Stimulated activated CD4-positive, alpha-beta T cell treated with anti-CD3 and anti-CD28 coated beads, Interleukin-12 subunit alpha, Interleukin-12 subunit beta, amount 100 ng/mL, for 4 hours (primary cell): ENCODE measurements at places on chromosomes 5 and 9.

GRCh38 chr5:59856358-59856757, 37.2 kb downstream of the PDE4D start:
- no peak for DNase-seq

- no peak for DNase-seq
Measured at GRCh38 chr5:67896930-67897313, 318.6 kb upstream of the PIK3R1 start.

DNA sequence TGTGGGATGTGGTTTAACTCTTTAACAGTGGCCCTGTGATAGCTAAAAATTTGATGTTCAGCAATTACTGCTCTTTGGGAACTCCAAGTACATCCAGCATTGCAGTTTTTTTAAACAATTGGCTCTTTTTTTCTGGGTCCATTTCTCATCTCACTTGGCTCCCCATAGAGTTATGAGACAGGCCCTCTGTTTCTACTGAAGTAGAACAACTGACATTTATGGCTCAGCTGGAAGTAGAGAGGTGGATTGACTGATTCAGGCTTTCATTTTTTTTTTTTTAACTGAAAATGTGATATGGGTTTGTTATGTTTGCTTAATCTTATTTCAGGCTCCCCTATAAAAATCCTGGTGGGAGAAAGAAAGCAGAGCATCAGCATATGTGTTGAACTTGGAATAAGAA, 96.6 kb upstream of the CD180 start:
- no peak for DNase-seq

DNA sequence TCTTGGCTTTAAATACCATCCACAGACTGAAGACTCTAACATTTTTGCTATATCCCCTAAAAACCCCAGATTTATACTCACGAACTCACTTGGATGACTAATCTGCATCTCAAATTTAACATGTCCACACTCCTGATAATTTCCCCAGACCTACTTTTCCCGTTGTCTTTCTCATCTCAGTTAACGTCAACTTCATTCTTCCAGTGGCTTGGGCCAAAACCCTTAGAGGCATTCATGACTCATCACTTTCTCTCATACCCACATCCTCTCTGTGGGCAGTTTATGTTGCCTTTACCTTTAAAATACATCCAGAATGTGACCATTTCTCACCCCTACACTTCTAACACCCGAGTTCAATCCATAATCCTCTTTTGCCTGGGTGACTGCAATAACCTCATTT, 96.7 kb downstream of the EDIL3 start:
- DNase-seq, result no peak

- no peak for DNase-seq
Measured at GRCh38 chr9:71487061-71487460, 281.3 kb downstream of the CEMIP2 start.

DNA sequence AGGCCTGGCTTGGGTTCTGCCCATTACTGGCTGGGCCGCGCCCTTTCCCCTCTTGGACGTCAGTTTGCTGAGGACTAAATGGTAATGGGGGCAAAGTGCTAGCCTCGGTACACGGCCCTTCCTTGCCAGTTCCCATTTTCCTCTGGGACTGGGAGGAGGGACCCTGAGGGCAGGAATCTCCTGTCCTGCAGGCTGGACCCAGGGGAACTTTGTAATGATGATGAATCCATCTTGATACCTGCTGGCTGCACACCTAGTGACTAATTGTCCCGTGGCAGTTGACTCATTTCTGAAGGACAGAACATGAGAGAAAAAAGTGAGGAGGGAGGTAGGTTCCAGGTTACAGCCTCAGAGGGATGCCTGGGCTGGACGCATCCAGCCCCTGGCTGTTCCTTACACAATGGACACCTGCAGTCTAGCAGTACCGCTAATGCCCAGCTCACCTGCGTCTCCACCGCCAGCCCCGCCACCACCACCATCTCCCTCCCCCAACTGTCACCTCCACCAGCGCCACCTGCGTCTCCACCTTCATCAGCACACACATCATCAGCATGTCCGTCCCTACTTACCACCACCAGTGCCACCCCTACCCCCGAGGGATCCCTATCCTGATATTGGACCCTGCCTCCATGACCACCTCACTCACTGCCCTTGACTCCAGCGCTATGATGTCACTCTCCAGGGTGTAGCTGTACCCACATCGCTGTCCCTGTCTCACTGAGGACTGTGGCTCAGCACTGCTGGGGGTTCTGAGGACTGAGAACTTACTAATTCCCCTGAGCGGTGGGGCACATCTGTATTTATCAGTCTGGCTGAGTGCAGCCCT, 4.3 kb downstream of the CDHR2 start:
- no peak for DNase-seq

- DNase-seq, result no peak
Measured at GRCh38 chr5:93674138-93674537, 67.3 kb downstream of the POU5F2 start.

GRCh38 chr5:132483101-132483500, 7.5 kb downstream of the IRF1 start:
- DNase-seq, result no peak

DNA sequence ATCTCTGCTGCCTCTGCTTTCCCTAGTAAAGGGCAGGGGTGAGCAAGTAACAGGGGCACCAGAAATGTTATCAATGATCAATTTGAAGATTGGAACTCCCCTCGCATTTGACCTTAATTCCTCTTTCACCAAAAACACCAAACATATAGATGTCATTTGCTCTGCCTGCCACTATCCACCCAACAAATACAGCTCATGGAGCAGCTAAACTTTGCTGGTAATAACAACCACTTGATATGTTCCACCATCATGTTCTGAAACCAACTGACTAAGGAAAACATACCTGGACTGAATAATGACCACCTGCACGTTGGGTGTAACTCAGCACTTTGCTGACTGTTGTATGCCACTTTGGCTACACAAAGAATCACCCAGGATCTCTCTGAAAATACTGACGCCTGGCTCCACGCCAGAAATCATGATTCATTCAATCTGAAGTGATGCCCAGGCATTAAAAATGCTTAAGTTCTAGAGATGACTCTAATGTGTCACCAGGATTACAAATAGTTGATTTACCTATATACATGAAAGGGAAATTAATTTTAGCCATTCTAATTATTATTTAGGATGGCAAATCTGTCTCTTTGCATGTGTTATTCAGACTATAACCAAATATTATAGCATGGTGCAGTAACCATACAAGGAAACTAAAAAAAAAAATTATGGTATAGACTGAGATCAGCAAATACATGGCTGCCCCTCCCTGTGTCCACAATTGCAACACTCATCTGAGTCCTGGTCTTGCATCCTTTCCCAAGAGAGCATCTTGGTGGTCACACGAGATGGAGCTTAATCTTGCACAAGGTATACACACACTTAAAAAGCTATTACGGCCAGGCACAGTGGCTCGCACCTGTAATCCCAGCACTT, 43.1 kb upstream of the TTC39B start:
- peak; percentile 9 for DNase-seq

GRCh38 chr5:149445343-149445738, 66.2 kb upstream of the IL17B start:
- no peak for DNase-seq

DNA sequence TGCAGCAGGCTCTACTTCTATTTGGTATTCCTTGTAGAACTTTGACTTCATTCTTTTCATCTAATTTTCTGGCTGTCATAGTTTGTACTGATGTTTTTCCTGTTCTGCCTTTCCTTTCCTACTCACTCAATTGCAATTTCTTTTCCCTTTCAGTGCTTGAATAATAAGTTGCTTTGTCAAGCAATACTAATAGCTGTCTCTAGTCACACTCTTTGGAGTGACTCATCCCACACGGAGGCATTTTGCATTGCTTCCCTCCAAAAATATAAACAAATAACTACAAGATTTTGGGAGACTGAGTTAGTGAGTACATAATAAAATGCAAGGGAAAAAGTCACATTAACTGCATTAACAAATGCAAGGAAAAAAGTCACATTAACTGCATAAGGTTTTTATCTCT, 465.9 kb downstream of the CDH9 start:
- DNase-seq, result no peak

GRCh38 chr9:89738137-89738932, 133.5 kb downstream of the GADD45G start:
- DNase-seq, result no peak

DNA sequence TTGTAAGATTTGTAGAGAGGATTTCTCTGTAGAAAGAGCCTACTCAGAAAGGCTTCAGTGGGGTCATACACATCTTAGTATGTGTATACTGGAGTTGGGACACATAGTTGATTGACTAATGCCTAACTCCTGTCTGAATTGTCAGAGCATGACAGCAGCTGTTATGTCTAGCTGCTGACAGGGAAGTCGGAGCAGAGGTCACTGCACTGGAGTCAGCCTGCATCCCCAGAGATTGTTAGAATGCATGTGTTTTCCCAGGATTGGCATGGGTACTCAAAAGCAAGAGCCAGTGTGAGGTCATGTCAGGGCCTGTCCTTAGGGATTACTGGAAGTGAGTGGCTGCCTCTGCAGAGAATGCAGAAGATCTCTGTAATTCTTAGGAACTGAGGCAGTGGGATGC, 82.7 kb downstream of the ITGA1 start:
- DNase-seq, result no peak

DNA sequence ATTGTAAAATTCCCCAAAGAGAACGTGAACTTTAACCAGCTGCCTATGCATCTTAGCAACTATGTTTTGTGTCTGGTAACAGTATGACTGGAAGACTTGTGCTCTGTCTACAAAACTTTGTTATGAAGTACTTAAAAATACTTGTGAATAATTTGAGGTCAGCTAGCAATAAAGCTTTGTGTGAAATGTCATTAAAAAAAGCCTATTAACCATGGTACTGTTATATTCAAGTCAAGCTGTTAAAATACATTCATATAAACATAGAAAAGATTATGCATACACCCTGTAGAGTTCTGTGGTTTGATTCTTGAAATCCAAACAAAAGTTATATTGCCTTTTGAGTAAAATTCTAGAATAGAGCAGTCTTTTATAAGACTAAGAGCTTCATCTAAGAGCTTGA, 60.1 kb downstream of the VCAN start:
- DNase-seq, result no peak

GRCh38 chr5:127941646-127942045, 141.9 kb upstream of the SLC12A2 start:
- no peak for DNase-seq

- DNase-seq, result no peak
Measured at GRCh38 chr5:72653586-72653985, 146.4 kb upstream of the ZNF366 start.

GRCh38 chr9:89649039-89649691, 44.4 kb downstream of the GADD45G start:
- DNase-seq, result no peak

GRCh38 chr9:130042885-130043653, at the start of gene FNBP1:
FNBP1 (minus strand) TSS chr9:130043189; CDS start chr9:130042975, 214 bp downstream.
- DNase-seq, result peak; percentile 79

- DNase-seq, result no peak
Measured at GRCh38 chr9:128771094-128771721, 519 bp downstream of the ZER1 start.

DNA sequence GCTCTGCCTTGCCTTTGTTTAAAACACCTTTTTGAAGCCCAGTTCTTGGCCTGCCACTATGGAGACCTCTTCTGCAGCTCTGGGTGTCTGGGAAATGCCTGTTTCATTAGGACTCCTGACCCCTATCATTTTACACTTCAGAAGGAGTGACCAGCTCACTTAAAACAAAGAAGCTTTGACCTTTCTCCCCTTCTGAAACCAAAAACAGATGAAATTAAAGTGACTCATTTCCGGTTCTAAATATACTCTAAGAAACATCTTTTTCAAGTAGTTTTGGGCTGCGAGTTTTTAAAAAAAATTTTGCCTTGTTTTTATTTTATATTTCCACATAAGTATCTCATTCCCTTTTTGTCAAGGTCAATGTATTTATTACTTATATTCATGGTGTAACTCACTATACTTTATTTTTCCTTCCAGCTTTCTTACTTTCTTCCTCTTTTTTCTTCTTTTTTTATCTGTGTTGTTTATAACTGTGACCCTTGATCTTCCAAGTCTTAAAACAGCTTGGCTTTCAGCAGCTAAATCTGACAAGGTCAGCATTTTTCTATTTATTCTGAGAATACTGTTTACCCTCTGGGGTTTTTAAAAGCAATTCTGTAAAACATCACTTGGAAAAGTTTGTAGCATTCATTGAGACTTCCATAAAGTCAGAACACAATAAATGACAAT, 672.9 kb downstream of the NR2F1-AS1 start:
- DNase-seq, result no peak

GRCh38 chr9:108565651-108566378, 290.0 kb downstream of the ACTL7B start:
- no peak for DNase-seq

DNA sequence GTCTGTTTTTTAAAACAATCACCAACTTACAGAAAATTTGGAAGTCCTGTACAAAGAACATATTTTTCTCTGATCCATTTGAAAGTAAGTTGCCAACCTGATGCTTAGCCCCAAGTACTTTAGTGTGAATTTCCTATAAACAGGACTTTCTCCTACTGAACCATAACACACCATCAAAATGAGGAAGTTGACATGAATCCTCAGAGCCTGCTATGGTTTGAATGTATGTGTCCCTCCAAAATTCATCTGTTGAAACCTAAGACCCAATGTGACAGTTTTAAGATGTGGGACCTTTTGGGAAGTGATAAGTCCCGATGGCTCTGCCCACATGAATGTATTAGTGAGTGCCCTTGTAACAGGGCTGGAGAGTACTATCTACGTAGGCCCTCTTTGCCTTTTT, 6.4 kb upstream of the ACOT12 start:
- DNase-seq, result no peak

GRCh38 chr5:112154940-112155686, 264.0 kb downstream of the EPB41L4A start:
- no peak for DNase-seq

- DNase-seq, result no peak
Measured at GRCh38 chr9:106785200-106785599, 77.8 kb upstream of the ZNF462 start.

DNA sequence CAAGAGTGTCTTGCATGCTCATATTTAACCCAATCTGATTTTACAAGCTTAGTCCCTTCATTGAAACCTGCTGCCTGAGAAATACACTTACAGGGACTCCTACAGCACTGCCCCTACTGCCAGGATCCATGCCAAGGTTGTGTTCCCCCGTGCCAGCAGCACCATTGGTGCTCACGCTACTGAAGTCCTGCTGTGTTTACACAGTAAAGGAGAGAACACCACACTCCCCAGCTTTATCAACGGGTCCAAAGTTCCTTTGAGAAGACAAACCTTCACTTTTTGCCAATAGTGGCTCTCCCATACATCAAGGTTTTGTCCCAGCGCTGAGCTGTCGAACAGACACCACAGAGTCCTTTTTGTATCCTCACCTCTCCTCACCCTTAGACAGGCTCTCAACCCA, 155.1 kb upstream of the WWC1 start:
- no peak for DNase-seq
